ENCODE measurements at places on chromosomes 2 and 18.

DNA sequence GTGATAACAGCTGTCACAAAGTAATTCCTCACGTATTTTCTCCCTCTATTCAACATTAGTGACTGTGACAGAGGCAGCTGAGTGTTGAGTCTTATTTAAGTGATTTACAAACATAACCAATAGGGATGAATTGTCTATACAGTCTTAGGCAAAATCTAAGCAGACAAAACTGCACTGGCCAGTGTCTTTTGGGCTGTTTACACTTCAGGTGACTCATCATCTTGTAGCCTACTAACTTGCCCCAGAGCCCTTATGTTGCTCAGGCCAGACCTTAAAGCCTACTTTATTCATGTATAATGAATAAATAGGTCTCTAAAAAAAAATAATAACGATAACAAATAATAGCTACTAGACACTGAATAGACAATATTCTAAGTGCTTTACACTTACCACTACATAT, 17.2 kb downstream of the THOC1 start:
- no peak for DNase-seq

GRCh38 chr2:28398101-28398834, 5.6 kb downstream of the FOSL2 start:
- no peak for DNase-seq

- no peak for DNase-seq
These were observed 133.3 kb upstream of the HS6ST1 start for GRCh38 chr2:128452024-128452411.

GRCh38 chr18:32582455-32582854, 111.8 kb upstream of the GAREM1 start:
- DNase-seq = no peak

DNA sequence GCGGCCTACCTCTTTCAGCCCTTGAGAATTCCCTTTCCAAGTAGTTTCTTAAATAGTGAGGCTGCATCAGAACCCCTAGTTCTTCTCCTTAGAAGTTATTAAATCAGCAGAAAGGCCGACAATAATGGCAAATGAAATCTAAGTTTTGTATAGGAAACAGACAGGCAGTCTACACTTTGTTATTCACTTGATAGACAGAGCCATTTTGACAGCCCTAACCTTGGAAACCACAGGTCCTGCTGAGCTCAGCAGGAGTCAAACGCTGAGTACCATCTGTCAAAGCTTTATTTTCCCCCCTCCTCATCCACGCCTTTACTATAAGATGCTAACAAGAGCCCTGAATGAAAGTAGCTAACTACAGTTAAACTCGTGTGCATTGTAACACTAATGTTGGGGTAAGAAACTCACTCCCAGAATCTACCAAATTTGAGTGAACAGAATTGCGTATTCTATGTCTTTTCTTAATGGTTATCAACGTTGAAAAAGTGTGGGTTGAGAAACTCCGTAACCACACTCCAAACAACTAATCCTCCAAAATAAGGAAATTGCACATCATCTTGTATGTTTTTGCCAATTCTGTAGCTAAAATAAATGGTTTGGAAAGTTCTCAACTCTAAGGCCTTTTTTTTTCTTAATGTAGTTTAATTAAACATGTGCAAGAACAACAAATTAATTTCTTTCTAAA, 90.6 kb upstream of the EFEMP1 start:
- DNase-seq = no peak

GRCh38 chr18:36711813-36712444, 116.9 kb downstream of the TPGS2 start:
- no peak for DNase-seq

DNA sequence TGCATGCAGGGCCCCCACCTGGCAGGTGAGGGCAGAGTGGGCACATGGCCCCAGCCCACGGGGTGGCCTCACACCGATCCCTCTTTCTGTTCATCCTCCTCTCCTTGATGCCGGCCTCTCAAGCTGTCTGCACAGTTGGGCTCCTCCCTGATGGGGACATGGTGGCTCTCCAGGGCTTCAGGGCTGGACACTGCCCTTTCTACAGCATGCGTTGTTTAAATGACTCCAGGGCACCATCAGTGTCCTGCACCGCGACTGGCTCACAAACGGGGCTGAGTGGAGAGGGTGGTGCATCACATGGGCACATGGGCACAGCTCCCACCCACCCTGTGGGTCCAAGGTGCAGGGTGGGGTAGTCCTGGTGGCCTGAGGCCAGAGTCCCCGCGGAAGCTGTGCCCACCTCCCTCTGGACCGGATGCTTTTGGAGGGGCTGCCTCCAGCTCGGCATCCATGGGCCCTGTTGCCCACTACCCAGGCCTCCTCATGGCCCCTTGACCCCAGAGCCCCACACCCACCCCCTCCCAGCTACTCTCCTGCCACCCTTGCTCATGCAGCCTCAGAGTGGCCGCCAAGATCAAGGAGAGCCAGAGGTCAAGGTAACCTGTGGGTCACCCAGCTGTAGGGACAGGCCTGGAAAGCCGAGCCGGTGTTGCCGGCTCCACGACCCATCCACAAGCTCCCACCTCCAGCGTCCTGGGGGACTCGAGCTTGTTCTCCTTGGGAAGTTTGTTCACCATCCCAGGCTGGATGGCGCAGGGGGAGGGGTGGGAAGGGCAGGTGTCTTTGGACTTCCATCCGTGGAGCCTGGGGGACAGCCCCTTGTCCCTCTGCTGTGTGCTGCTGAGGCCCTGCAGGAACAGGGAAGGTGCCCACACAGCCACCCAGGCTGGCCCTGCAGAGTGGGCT, 12.3 kb upstream of the SNED1 start:
- no peak for DNase-seq

DNA sequence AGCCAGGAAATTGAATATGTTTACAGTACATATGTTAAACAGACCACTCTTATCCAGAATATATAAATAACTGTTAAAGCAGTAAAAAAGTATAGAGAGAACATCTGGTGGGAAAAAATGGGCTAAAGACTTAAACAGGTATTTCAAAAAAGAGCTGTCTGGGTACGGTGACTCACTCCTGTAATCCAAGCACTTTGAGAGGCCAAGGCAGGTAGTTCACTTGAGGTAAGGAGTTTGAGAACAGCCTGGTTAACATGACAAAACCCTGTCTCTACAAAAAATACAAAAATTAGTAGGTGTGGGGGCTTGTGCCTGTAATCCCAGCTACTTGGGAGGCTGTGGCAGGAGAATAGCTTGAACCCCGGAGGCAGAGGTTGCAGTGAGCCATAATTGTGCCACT, 171.4 kb upstream of the FSIP2 start:
- no peak for DNase-seq

- DNase-seq = no peak
These were observed 3.4 kb upstream of the YIPF4 start for GRCh38 chr2:32274289-32274688.

DNA sequence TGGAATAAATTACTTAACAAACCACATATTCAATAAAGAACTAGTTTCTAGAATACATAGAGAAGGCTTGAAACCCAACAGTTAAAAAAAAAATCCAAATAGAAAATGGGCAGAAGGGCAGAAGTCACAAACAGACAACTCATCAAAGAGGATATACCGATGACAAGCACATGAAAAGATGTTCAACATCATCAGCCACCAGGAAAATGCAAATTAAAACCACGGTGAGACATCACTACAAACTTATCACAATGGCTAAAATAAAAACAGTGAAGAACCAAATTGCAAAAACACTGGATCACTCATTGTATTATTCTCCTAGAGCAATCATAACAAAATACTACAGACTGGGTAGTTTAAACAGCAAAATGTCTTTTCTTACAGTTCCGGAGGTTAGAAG, 14.5 kb downstream of the SESTD1 start:
- DNase-seq = no peak

DNA sequence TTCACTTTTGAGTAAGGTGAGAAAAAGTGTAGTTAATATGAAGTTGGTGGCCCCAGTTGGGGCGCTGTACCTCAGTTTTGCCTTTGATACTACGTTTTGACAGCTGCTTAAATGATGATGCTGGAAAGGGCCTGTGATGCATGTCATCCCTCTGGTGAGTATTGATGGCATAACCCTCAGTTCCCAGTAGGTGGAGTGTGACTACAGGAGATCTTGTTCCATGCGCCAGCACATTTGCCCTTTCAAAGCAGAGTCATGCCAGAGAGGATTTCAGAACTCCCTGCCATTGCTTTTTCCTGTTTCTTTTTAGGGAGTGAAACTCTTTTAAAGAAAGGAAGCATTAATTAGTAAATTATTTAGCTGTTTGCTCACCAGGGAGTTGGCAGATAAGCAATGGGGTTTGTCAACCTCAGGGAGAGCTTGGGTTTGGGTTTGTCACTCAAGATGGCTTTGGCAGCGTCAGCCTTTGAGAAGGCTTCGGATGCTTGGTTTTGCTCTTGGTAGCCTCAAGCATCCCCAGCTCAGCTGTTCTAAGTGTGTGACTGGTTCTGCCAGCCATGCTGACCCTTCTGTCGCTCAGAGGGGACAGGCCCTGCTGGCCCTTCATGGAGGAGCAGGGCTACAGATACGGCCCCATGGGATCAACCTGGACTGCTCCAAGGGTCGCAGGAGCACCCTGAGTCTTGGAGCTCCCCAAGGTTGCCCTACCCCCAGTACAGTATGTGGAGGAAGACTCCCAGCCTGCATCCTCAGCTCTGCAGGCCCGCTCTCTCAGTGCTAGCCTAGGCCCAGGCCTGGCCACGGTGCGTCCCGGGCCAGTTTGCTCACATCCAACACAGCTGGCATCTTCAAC, 29.1 kb downstream of the ARMC9 start:
- DNase-seq = no peak

- DNase-seq = no peak
These were observed 13.4 kb downstream of the NOP58 start for GRCh38 chr2:202278944-202279343.

DNA sequence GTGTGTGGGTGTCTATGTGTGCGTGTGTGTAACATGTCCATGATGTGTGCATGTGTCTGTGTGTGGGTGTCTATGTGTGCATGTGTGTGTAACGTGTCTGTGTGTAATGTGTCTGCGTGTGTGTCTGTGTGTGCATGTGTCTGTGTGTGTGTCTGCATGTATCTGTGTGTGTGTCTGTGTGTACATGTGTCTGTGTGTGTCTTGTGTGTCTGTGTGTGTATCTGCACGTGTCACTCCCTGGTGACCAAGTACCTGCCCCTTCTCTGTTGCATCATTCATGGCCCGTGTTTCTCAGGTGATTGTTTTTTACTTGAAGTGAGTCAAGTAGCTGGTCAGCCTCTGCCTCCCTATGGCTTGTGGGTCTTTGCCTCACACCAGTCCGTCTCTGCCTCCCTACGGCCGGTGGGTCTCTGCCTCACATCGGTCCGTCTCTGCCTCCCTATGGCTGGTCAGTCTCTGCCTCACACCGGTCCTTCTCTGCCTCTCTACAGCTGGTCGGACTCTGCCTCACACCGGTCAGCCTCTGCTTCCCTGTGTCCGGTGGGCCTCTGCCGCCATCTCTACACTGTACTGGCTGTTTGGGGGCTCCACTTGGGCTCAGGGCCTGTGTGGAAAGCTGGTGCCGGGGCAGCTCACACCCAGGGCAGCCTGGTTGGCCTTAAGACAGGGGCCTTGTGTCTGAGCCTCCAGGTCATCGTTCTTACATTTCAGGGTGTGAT, 31.6 kb downstream of the KCNG2 start:
- DNase-seq = no peak

DNA sequence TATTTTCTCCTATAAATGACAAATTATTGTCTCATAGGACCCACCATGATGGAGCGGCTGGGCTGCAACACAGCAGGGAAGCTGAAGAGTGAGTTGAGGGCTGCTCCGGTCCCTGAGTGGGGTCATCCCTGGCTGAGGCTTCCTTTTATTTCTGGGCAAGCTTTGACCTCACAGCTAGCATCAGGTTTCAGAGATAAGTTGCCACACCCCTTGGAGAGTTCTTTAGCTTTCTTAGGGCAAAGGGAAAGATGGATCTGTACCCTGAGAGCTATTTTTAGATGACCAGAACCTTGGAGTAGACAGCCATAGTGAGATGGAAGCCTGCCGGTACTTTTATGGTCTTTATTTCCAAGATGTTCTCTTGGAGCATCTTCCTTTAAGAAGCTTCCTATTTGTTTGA, 11.5 kb downstream of the MYL1 start:
- no peak for DNase-seq

DNA sequence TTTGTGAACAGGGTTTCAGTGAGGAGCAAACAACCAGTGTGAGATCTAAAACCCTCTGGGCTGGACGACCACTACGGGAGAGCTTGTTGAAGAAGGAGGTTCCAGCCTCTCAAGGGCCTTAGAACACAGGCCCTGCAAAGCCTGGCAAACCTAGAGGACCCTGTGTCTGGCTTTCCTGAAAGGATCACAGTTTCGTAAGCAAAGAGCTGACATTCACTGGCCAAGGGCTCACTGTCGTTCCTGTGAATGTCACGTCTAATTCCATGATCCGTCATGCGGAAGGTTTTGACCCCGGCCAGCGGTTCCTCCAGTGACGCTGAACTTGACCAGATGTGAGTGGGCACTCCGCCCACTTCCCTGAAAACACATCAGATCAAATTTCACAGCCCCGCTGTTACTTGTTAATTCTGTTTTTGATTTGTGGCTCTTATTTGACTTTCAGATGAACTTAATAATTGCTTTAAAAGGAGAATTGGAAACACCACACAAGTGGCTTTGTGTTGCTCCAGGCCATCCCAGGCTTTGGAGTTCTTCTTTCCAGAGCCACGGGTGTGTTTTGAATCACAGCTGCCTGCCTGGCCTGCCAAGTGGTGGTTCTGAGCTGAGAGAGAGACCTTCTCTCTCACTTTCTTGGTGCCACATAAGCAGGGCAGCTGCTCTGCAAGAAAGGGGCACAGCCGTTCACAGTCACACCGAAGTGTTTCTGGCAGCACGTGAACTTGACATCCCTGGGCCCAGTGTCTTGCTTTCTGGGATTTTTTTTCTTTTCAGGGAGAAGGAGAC, 308.4 kb downstream of the NDUFA10 start:
- no peak for DNase-seq

- no peak for DNase-seq
These were observed 219.3 kb downstream of the UXS1 start for GRCh38 chr2:105974812-105975211.

DNA sequence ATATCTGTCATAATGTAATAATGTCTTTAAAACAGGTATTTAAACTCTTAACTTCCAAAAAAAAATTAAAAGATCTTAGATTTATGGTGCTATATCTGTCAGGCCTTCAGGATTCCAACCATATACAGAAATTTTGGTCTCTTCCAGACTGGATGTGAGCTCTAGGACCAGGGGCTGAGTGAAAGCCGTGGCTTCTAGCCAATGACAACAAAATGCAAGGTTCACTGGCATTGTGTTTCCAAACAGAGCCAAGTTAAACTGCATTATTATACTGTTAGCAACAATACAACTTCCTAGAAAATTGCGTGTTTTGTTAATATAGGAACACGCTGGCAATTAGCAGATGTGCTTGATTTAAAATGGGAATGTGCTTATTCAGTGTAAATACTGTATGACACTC, 809.8 kb upstream of the SOX11 start:
- DNase-seq = no peak

- no peak for DNase-seq
These were observed 120.5 kb upstream of the HS6ST1 start for GRCh38 chr2:128439031-128439790.

DNA sequence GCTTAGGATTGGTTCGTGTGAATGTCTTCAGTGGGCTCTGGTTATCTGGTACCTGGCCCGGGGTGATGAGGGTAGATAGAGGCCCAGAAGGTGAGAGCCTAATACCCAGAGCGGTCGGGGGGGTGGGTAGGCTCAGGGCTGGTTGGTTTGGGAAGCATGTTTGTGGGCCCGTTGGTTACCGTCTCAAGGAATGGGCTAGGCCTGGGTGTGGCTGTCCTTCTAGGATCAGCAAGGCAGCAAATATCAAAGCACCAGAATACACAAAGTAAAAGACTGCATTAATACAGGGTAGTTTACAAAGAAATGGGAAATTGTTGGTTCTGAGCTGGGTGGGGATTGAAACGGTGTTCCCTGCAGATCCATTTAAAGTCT, 6.0 kb upstream of the IL1R2 start:
- no peak for DNase-seq

- DNase-seq = no peak
These were observed 403.1 kb downstream of the IRS1 start for GRCh38 chr2:226396541-226396940.
